Ovary (tissue), 10 donors: ENCODE measurements at places on chromosomes 2 and 18. TPM values are rescaled to one million over a fixed set of nuclear protein-coding genes. Genes with fewer than 3 reads are reported as not detected.

DYNAP gene
- total RNA-seq = not detected

TDRD15 gene
- not detected for total RNA-seq

COLEC11 gene
- 62.0 TPM for total RNA-seq

CNPPD1 gene
- total RNA-seq = 68.2 TPM

AQP4 gene
- 27.1 TPM for total RNA-seq

GRCh38 chr2:80126596-80127189 lies 177.9 kb downstream of the LRRTM1 start:
- no peak overlapping the region for H3K4me3 ChIP-seq
- no peak for DNase-seq
- H3K27me3 ChIP-seq = no peaks in the 10 kb centered on the region
- H3K36me3 ChIP-seq = no peaks in the 10 kb centered on the region
- H3K4me1 ChIP-seq = no peaks in the 10 kb centered on the region
- no peak overlapping the region for H3K27ac ChIP-seq

GRCh38 chr2:149740490-149740889 lies 152.9 kb upstream of the MMADHC start:
- no peaks in the 10 kb centered on the region for H3K4me1 ChIP-seq
- no peak overlapping the region for H3K27ac ChIP-seq
- H3K27me3 ChIP-seq = no peaks in the 10 kb centered on the region
- no peaks in the 10 kb centered on the region for H3K36me3 ChIP-seq
- no peak overlapping the region for H3K4me3 ChIP-seq

GRCh38 chr2:23574919-23575654 lies 190.1 kb downstream of the KLHL29 start:
- no peak overlapping the region for H3K27ac ChIP-seq
- H3K4me1 ChIP-seq = peaks cover 7% of the 10 kb centered on the region
- no peaks in the 10 kb centered on the region for H3K27me3 ChIP-seq
- H3K36me3 ChIP-seq = no peaks in the 10 kb centered on the region
- H3K4me3 ChIP-seq = no peak overlapping the region
- DNase-seq = no peak

DNA sequence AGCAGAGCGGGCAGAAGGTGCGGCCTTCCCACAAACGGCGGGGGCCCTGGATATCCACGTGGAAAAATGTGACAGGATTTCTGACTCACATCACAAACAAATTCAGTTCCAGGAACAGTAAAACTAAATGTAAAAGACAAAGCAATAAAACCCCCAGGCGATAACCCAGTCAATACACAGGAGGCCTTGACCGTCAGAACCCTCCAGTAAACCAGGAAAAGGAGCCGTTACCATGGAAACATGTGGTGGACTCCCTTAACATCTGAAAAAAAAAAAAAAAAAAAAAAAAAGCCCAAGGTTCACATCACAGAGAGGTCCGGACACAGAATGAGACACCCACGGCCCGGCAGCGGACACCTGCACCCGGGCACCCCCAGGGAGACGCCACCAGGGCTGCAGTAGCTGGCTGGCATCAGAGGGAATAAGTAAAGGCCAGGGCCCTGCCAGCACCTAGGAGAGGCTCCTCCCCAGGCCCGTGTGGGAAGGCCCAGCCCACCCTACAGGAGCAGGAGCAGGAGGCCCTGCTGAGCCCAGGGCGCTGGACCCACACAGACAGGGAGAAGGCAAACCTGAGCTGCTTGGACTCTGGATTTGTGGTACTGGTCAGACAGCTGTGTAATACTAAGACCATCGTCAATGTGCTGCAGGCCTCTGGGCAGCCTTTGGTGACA lies 83.7 kb downstream of the TMEM18 start:
- no peak overlapping the region for H3K4me3 ChIP-seq
- H3K36me3 ChIP-seq = no peaks in the 10 kb centered on the region
- no peaks in the 10 kb centered on the region for H3K4me1 ChIP-seq
- no peak for DNase-seq

DNA sequence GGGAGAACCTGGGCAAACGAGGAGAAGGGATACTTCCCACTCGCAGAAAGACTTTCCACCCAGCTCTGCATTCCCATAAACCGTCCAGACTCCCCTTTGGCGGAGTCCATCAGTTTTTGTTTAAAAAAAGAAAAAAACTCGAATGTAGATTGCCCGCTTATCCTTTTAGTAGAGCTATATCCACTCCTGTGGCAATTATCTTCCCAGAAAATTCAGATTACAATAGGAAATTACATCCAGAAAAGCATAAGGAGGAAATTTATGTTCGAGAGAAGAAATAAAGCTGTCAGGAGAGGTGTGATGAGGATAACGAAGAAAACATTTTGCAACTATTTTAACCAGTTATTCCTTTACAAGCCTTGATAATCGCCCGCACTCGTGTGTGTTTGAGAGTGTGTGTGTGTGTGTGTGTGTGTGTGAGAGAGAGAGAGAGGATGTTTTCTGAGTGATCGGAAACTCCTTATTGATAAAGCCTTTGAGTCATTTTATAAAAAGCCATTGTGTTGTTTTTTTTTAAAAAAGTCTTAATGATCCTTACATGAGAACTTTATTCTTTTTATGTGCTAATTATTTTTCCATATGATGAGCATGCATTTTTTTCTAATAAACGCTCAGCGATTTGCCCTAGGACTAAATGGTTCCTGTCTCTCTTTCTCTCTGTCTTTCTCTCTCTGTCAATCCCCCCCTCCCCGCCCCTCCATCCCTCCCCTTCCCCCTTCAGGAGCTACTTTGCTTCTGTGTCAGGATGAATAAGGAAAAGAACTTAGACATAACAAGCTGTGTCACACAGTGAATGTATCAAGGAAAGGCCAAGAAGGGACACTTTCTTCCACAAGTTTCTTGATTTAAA lies 1.1 kb upstream of the PPP3R1 start:
- H3K27ac ChIP-seq = peak overlapping the region; percentile 96
- peaks cover 3% of the 10 kb centered on the region for H3K4me1 ChIP-seq
- no peaks in the 10 kb centered on the region for H3K27me3 ChIP-seq
- DNase-seq = peak; percentile 25
- no peaks in the 10 kb centered on the region for H3K36me3 ChIP-seq

DNA sequence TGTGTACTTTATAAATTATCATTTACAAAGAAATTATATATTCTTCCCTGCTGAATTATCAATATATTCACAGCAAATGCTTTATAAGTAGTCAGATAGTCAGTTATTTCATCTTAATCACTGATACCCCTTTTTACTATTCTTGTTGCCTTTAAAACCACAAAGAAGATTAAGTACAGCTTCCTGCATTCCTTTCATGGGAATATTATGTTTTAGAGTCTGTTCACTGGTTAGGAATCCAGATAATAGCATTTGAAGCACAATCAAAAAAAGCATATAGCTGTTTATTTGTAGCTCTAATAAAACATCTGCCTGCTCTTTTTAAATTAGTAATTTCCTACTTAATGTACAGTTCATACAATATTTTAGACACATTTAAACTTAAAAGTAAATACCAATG lies 508.9 kb downstream of the FBXO15 start:
- no peaks in the 10 kb centered on the region for H3K36me3 ChIP-seq
- no peak overlapping the region for H3K4me3 ChIP-seq
- no peak overlapping the region for H3K27ac ChIP-seq

DNA sequence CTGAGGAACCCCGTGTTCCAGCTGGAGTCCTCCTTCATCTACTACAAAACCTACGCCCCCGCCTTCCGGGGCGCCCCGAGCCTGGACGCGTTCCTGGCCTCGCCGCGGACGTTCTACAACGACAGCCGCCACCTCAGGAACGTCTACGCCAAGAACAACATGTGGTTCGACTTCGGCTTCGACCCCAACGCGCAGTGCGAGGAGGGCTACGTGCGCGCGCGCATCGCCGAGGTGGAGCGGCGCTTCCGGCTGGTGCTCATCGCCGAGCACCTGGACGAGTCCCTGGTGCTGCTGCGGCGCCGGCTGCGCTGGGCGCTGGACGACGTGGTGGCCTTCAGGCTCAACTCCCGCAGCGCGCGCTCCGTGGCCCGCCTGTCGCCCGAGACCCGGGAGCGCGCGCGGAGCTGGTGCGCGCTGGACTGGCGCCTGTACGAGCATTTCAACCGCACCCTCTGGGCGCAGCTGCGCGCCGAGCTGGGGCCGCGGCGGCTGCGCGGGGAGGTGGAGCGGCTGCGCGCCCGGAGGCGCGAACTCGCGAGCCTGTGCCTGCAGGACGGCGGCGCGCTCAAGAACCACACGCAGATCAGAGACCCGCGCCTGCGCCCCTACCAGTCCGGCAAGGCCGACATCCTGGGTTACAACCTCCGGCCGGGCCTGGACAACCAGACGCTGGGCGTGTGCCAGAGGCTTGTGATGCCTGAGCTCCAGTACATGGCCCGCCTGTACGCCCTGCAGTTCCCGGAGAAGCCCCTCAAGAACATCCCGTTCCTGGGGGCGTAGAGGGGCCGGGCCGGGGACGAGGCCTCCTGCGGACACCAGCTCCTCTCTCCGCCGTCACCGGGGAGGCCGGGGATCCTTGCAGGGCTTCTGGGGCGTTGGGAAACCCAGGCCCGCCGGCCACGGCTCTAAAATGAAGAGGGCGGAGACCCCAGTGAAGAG lies 5.3 kb upstream of the NEU4 start:
- peak overlapping the region; percentile 25 for H3K4me3 ChIP-seq
- H3K4me1 ChIP-seq = peaks cover 3% of the 10 kb centered on the region

- H3K4me1 ChIP-seq = no peaks in the 10 kb centered on the region
- no peak for DNase-seq
- no peak overlapping the region for H3K27ac ChIP-seq
- no peak overlapping the region for H3K4me3 ChIP-seq
- H3K27me3 ChIP-seq = no peaks in the 10 kb centered on the region
Measured at GRCh38 chr2:79758042-79758441, 245.2 kb downstream of the CTNNA2 start.

DNA sequence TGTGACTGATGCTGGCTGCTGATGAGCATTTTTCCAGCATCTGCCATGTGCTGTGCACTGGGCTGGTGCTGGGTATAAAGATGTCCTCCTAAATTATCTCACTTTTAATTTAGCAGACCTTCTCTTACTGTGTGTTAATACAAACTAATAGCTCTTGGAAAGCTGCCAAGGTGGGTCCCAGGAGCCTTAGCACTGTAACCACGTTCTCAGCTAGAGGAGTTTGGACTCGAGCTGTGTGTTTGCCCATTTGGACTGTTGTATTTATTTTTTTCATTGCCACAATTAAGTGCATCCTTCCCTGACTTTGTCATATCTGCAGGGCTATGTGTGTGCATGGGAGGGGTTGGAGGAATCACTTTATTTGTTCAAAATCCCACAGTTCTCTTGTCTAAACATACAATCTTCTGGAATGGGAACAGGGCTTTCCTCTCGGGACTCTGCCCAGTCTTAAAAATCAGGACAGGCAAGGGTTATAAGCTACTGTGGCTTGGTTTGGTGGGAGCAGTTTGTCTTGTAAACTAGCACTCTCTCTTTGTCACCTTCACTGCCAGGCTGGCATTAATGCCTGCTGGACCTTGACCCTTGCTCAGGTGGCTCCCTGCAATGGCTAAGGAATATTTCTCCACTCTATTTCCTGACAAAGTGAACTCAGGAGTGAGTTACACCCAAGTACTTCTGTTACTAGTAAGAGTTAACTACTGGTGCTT lies 129.7 kb upstream of the MGAT5 start:
- no peak overlapping the region for H3K4me3 ChIP-seq
- DNase-seq = no peak
- H3K4me1 ChIP-seq = peaks cover 14% of the 10 kb centered on the region
- no peaks in the 10 kb centered on the region for H3K36me3 ChIP-seq

DNA sequence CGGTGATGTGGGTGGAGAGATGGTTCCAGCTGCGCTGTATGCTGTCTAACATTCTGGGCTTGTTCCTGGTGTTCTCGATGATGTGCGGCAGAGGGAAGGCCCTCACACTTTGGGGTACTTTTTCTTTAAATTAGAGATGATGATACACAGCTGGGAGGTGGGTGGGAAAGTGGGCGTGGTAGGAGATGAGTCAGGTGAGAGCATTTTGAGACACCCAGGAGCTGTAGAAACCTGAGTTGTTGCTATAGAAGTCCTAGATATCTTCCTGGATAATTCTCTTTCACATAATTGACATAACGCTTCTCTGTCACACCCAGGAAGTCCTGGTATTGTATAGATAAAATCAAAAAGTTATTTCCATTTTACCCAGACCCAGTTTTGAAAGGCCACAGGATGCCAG lies 103.8 kb upstream of the ALKAL2 start:
- no peak overlapping the region for H3K27ac ChIP-seq
- H3K27me3 ChIP-seq = no peaks in the 10 kb centered on the region
- no peaks in the 10 kb centered on the region for H3K4me1 ChIP-seq

DNA sequence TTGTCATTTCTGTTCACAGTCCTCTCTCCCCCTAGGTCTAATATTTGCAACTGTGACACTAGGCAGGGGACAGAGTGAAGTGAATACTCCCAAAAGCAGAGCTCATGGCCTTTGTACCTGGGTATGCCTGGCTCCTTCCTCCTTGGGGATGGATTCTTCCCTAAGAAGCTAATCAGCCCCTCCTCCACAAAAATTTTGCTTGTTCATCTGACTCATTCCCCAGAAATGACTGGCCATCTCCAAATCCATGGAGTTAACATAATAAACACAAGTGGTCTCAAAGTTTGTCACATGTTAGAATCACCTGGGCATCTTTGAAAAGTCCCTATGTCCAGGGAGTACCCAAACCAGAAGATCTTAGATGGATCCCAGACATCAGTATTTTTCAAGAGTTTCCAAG lies 65.3 kb downstream of the SUCLG1 start:
- no peak overlapping the region for H3K27ac ChIP-seq
- H3K4me1 ChIP-seq = no peaks in the 10 kb centered on the region
- H3K36me3 ChIP-seq = no peaks in the 10 kb centered on the region
- H3K27me3 ChIP-seq = no peaks in the 10 kb centered on the region

DNA sequence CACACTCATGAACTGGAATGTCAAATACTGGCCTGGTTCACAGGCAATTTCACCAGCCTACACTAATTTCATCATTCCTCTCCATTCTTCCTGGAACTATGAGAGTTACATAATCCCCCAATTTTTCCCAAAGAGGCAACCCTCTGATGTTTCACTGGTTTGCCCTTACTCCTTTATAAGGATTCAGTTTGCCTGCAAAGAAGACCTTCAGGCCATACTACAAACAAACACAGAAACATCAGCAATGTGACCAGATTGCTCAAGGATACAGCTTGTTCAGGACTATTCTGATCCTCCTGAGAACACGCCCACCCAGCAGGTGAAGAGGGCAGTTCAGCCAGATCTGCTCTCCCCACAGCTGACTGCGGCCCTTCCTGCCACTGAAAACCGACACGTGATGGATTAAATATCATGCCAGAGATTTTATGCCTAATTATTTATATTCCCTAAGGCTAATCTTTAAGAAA lies 215.5 kb downstream of the ETAA1 start:
- H3K4me3 ChIP-seq = no peak overlapping the region
- peaks cover 2% of the 10 kb centered on the region for H3K4me1 ChIP-seq
- no peak for DNase-seq
- no peaks in the 10 kb centered on the region for H3K36me3 ChIP-seq

DNA sequence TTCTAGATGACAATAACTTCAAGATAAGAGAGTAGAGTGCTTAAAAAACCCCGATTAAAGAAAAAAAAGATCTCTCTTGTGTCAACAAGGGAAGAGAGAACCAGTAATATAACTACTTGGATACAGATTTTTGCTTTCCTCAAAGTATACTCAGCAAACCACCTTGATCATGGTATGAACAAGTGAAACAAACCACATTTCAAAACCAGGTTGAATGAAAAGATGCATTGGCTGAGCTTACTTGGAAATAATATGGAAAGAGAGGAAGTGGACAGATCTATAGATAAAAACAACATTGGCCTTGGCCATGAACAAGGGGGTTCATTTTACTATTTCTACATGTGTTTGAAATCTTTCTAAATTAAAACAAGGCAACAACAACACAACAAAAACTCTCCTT lies 50.1 kb downstream of the ATP8B1 start:
- no peak overlapping the region for H3K27ac ChIP-seq
- no peaks in the 10 kb centered on the region for H3K27me3 ChIP-seq
- no peak overlapping the region for H3K4me3 ChIP-seq

GRCh38 chr2:149816756-149817551 lies 229.4 kb upstream of the MMADHC start:
- H3K4me1 ChIP-seq = no peaks in the 10 kb centered on the region
- no peak for DNase-seq
- no peak overlapping the region for H3K27ac ChIP-seq
- no peaks in the 10 kb centered on the region for H3K36me3 ChIP-seq
- H3K4me3 ChIP-seq = no peak overlapping the region
